ENCODE measurements at places on chromosomes 5 and 9. TPM values are rescaled to one million over a fixed set of nuclear protein-coding genes. Genes with fewer than 3 reads are reported as not detected.
A peak's percentile ranks its signal among the peaks of the same experiment; 100 is the strongest.

The GFRA3 gene
- total RNA-seq = not detected

The ERAP2 gene
- 13.8 TPM for total RNA-seq

The SLC27A4 gene
- 12.8 TPM for total RNA-seq

The CTXN3 gene
- not detected for total RNA-seq

The PCDHGB4 gene
- total RNA-seq = 13.1 TPM

The PCDHGA11 gene
- total RNA-seq = 11.1 TPM

The PRLR gene
- 37.7 TPM for total RNA-seq

The MYMK gene
- total RNA-seq = not detected

The PTGDS gene
- total RNA-seq = 61.7 TPM

The CDC37L1 gene
- 44.8 TPM for total RNA-seq

GRCh38 chr5:76341651-76342334 is 61.3 kb upstream of the IQGAP2 start:
- DNase-seq = no peak

- DNase-seq = no peak
Measured at GRCh38 chr5:66989781-66990180, 206.8 kb downstream of the CD180 start.

- no peak for DNase-seq
Measured at GRCh38 chr5:16600946-16601345, 15.9 kb downstream of the RETREG1 start.

- no peak for DNase-seq
Measured at GRCh38 chr9:846852-847251, 5.4 kb downstream of the DMRT1 start.

- DNase-seq = no peak
Measured at GRCh38 chr5:176890455-176891330, 8.5 kb downstream of the HK3 start.

DNA sequence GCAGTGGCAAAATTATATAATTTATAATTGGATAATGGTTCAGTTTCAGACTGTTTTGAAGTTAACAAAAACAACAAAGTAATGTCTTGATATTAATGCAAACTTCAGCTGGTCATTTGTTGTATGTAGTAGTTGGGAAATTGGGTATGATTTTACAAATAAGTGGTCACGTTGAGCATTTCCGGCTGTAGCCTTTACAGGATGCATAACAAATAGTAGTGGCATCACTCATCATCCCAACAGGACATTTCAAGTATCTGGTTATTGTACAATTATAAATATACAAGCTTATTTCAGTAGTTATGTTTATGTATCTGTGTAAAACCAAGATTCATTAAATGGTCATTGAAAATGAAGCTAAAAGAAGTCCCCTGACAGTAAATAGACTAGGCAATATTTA is 72.9 kb downstream of the SMIM15 start:
- DNase-seq = no peak

GRCh38 chr9:136093346-136093986 is 1.6 kb downstream of the NACC2 start:
- no peak for DNase-seq

DNA sequence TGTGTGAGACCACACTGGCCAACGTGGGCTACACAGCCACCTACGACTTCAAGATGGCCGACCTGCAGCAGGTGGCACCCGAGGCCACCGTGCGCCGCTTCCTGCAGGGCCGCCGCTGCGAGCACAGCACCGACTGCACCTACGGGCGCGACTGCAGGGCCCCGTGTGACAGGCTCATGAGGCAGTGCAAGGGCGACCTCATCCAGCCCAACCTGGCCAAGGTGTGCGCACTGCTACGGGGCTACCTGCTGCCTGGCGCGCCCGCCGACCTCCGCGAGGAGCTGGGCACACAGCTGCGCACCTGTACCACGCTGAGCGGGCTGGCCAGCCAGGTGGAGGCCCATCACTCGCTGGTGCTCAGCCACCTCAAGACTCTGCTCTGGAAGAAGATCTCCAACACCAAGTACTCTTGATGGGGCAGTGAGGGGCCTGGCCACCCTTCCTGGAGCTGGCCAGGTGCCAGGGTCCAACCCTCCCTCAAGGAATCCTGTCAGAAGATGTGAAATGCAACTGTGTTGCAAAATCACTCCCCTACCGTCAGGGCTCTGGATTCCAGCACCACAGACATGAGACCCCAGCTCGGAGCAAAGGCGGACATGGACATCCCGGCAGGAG is 11.1 kb downstream of the DIPK1B start:
- DNase-seq = no peak

DNA sequence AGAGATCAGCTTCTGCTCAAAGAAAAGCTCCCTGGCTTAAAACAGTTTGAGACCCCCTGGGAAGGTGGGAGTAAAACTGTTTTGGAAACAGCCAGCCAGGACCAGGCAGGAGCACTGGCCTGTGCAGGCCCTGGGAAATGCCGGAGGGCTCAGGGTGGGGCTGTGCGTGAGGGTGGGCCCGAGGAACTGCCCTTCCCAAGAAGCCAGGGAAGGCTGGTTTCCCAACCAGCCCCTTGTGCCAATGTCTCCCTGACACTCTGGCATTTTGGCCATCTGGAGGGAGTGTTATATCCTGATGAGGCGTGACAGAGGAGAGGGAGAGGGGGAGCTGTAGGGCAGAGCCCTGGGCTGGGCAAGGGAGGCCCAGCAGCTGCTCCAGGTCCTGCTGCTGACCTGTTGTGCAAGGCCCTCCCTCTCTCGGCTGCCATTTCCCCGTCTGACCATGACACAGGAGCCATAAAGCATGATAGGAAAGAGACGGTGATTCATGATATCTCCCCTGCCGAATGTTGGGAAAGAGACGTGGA is 16.1 kb downstream of the OLFML2A start:
- DNase-seq = peak; percentile 76

- no peak for DNase-seq
Measured at GRCh38 chr9:76926324-76926741, 20.4 kb upstream of the PRUNE2 start.

GRCh38 chr5:65539827-65540226 is 23.1 kb downstream of the CENPK start:
- no peak for DNase-seq

DNA sequence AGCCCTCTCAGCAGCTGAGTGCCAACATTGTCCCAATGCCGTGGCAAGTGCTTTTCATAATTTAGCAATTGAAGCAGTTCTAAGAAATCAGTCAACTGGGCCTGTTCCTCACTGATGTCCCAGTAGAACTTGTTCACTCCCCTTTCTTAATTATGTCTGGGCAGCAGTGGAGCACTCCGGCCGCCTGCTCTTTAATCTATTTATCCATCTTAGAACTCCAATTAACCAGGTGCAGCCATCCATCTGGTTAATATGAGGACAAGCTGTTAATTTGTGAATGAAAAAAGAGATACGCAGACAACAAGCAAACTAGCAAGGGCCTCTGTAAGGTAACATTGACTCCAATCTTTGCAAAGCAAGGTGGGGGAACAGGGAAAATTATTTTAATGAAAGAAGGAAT is 39.4 kb downstream of the MAT2B start:
- DNase-seq = no peak

- DNase-seq = no peak
Measured at GRCh38 chr5:5480481-5481111, 58.1 kb downstream of the ICE1 start.

DNA sequence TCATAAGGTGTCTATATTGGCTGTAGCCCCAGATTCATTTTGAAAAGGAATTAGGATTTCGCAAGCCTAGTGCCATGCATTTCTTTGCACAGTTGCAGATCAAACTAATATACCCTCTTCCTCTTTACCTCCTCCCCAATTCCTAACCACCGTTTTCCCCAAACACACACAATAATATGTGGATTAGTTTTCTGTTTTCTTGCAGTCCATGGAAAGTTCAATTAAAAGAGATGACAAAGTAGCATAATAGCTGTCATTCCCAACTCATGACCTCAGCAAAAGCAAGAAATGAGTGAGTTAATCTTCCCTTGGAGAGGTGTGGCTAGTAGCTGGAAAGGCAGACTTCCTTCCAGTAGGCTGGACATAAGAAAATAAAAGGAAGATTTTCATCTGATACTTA is 349.1 kb downstream of the TMEM232 start:
- DNase-seq = no peak

- no peak for DNase-seq
Measured at GRCh38 chr9:18906656-18907395, 126.2 kb downstream of the SAXO1 start.
